ENCODE measurements at places on chromosomes 3 and 15.

DNA sequence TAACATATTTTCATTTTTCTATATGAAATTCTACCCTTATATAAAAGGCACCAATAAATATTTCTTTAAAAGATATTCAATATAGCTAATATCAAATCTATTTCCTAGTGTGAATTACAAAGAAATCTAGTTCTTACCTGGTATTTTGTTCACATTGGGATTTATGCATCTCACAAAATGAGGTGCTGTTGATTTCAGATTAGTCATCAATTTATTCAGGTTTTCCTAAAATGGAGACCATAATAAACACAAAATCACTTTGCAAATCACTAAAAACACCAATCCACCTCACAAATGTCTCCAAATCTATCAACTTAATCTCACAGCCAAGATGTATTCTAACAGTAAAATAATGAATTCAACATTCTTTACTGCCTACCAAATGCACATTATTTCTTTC, 51.2 kb downstream of the MYH15 start:
- no peak for DNase-seq

- no peak for DNase-seq
These were observed 21.3 kb downstream of the TRANK1 start for GRCh38 chr3:36923523-36923943.

GRCh38 chr3:46703013-46703520, 1.9 kb downstream of the TMIE start:
- no peak for DNase-seq

GRCh38 chr3:113269661-113270060, 58.3 kb downstream of the BOC start:
- DNase-seq = no peak

GRCh38 chr15:99322643-99323405, 71.5 kb downstream of the LRRC28 start:
- DNase-seq = no peak

- DNase-seq = no peak
These were observed 123.2 kb upstream of the TBC1D5 start for GRCh38 chr3:17865631-17866030.

GRCh38 chr3:150762662-150763121, 277 bp downstream of the SIAH2 start:
- DNase-seq = no peak

DNA sequence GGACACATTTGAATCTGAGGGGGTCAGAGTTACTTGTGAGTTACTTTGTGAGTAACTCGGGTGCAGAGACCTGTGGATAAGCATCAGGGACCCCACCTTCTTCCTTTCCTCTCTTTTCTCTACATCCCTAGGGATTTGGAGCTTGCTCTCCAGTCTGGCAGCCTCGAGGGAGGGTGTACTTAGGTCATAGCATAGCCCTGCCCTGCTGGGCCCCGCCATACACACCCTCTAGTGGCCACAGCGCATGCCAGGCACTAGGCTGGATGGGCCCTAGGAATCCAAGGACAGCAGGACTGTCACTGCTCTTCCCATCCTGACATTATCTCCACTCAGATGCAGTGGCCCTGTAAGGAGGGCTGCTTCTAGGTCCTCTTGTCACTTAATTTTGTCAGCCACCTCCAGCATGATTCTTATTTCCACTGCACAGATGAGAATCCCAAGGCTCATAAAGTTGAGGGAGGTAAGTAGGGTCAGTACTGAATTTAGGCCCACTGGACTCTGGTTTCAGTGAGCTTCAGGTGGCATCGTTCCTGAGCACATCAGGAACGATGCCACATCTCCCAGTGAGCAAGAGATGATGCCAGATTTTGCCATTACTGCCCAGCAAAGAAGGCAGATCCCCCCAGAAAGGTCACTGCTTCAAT, 3.6 kb upstream of the SMAD6 start:
- DNase-seq = peak; percentile 40

- DNase-seq = no peak
These were observed 17.2 kb downstream of the EPHB3 start for GRCh38 chr3:184578822-184579221.

DNA sequence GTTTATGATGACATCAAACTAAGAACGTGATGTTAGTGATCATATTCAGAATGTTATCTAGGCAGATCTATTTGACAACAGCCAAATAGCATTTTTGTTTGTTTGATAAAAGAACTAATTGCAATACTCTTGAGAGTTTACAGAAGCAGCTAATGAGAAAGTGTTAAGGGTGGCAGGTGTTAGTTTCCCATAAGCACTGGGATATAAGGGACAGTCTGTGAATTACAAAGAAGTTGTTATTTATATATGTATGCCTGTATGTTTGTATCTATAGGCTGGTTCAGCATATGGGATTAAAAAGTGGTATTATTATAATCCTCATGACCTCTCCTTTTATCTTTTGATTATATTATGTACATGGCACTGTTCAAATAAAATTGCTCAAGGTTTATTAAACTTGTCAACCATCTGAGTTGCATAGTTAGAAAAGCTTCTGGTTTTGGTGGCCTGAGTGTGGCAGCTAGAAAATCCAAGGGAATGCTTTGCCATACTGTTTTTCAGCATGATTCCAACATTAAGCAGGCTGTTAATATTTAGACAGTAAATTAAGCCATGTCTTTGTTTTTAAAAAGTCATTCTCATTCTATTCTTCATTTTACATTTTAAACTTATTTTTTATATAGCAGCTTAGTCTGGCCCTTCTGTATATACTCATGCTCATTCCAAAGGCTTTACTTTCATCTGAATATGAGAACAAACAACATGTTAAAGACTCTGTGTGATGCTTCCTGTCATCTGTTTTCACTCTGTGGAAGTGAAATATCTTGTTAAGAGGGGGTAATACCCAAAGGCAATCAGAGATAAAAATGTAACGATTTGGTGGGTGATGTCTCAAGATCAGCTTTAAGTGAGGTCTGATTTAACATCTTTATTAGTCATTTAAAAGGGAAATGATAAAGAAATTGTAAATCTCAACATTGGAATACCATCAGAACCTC, 13.1 kb downstream of the ROBO2 start:
- no peak for DNase-seq
